ENCODE measurements at places on chromosomes 6 and 20.

DNA sequence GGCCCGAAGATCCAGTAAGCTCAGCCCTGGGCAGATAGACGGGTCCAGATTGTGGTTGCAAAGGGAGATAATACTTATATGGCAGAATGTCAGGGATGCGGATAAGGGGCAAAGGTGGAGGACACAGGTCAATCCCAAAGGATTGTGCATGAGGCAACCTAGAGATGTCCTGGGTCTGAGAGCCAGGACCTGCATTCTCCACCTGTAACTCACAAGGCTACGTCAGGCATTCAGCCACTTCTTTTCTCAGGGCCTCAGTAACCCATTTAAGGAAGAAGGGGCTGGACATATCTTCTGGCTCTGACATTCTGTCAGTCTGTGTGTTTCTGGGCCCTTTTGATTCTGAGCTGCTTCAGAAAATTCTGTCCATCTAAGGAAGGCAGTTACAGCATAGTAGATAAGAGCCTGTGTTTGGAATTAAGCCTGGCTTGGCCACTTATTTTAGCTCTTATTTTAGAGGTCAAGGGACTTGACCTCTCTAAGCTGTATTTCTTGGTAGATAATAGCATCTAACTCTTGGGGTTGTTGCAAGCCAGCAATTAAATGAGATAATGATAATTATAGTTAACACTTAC lies 40.2 kb downstream of the CNBD2 start:
- DNase-seq: no peak

- no peak for DNase-seq
Measured at GRCh38 chr6:16684195-16684689, 77.0 kb downstream of the ATXN1 start.

DNA sequence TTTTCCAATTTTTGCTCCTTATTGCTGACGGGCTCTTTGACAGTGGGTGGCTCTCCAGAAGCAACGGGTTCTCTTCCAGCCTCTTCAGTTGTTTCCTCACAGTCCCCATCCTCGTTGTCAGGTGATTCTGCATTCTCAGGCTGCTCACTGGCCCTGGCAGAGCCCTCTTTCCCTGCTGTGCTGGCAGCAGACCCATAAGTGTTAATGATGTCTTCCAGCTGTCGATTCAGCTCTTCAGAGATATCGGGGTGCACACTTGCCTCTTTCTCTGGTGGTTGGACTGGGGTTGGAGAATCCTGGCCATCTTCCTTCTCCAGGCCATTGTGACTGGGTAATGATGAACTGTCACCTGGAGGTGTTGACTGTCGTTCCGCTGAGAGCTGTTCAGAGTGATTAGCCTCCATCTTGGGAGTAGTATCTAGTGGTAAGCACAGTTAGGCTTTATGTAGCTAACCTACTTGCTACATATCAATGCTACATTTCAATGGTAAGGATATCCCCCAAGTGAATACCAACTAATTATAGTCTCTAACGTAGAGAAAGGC lies 3.2 kb downstream of the TXLNB start:
- no peak for DNase-seq

GRCh38 chr6:160421854-160422253 lies 73.7 kb downstream of the SLC22A3 start:
- DNase-seq: no peak

DNA sequence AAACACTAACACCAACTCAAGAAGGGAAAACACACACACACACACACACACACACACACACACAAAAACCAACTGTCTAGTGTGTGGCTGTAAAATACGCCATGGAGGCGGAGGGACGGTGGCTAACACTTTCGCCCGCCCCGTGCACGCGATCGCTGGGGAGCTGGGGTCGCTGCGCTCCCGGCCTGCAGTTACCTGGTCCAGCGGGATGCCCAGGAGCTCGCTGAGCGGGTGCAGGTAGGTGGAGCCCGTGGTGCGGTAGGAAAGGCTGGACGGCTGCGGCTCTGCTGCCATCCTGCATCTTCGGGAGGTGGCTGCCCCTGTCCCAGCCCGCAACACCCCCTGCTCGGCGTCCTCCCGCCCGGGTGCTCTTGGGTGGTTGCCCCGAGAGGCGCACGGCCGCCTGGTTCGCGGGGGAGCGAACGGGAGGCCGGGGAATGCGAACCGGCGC lies 303 bp downstream of the MBOAT1 start:
- no peak for DNase-seq
